H4 (cell line): ENCODE measurements at places on chromosomes 6 and 20.

DNA sequence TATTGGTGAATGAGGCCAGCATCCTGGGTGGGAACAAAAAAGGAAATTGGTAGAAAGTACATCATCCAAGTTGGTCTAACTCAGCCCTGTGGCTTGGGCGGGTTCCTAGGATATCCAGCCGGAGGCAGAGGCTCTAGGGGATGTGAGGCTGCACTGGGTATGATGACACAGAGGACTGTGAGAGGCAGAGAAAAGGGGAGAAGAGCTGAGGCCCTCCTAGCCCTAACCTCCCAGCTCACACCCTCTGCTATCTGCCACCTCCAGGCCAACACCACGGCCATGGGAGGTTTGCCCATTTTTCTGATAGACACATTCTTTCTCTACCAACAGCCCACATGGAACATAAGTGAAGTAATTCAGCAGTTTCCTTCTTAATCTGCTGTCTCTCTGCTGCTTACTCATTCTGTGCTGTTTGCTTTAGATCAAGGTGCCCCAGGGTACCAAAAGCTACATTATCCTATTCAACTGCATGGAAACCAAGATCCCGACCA lies 284.4 kb downstream of the ESR1 start:
- peak; percentile 31 for DNase-seq

- DNase-seq, result peak; percentile 63
These were observed 48.2 kb downstream of the FRK start for GRCh38 chr6:116012471-116012949.

- no peak for DNase-seq
These were observed 60.4 kb upstream of the SUPT3H start for GRCh38 chr6:45438151-45438550.

DNA sequence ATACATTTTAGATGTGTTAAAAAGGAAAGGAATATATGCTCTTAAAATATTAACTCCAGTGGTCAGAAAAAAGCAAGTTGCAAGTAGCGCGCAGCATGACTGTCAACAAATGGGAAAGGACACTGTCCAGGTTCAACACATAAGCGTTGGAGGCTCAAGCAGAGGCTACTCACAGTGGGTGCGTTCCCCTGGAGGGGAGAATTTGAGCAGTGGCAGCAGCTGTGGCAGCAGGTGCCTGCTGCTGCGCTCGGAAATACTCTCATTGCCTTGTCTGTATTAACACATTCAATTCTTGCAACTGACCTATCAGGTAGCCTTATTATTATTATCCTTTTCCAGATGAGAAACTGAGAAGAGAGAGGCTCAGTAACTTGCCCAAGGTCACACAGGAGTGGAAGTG lies 21.9 kb upstream of the CCN6 start:
- DNase-seq, result no peak

DNA sequence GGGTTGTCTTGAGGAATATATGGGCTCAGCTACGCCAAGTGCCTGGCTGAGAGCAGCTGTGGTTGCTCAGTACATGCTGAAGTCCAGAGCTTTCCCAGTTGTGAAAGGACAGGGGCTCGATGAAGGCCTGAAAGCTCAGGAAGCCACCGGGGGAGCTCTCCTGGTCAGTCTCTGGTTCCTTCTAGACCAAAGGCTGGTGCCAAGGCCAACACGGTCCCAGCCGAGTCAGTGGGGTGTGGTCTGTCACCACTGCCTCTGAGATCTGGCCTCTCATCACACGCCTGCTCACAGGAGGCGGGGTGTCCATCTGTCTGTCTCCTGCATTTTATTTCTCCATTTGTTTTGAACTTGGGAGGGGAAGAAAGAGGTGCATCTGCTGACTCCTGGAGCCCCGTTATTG lies 4.9 kb upstream of the FAM83C start:
- no peak for DNase-seq

DNA sequence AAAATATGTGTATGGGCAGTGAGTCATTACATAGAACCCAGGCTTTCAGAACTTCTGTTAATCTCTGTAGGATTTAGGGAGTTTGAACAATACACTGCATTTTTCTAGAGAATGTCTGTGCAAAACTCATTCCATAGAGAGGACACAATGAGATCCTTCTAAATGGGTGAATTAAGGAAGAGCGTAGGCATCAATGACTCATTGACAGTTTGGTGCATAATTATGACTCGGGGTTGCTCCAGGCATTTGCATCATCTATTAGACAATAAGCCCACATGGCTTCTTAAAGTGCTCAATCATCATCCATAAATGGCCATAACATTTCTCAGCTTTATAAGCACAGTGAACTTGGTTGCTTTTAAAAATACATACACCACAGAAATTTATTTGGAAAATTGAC lies 625.5 kb downstream of the CDH26 start:
- DNase-seq, result no peak

DNA sequence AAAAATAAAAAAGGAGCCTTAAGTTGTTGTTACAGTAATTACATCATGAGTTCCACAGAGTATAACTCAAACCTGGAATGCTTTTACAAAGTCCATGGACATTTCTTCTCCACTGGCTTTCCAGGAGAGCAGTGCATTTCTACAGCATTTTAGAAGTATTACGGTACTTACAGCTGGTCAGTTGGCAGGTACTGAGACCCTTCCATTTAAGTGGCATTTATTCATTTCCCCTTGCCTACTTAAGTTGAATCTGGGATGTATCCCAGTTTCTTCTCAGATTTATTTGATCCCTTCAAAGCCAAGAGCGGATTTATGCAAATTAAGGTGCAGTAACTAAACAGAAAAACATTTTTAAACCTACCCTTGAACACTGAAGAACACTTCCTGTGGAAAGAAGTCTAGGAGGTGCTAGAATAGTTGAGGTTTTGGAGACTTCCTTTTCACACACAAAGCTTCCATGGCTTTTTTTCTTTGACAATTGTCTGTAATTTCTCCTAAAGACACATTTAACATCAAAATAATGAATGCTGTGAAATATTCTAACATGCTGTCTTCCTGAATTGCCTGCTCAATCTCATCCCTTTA lies 3.4 kb downstream of the PRDM13 start:
- no peak for DNase-seq

- no peak for DNase-seq
These were observed 46.1 kb downstream of the SYNJ2 start for GRCh38 chr6:158027590-158028285.
